T follicular helper cell (primary cell): ENCODE measurements at places on chromosomes 6 and 20.

DNA sequence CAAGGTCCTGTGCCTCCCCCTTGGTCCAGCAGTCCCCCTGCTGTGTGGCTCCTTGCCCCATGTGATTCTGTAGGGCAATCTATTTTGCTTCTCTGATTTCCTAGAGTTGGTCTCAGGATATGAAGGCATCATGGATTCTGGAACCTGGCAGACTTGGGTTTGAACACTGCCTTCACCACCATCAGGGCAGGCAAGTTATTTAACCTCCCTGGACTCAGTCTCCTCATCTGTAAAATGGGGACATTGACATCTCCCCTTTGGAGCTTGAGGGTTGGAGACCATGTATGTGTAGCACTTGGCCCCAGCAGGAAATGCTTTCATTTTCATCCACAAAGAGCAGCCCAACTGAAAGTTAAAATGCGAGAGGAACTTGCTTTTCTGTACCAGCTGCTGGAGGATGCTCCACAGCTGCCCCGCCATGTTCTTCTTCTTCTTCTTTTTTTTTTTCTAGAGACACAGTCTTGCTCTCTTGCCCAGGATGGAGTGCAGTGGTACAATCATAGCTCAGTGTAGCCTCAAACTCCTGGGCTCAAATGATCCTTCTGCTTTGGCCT, 6.7 kb downstream of the TOX2 start:
- no peak for DNase-seq

GRCh38 chr6:161318456-161318855, 44.6 kb upstream of the AGPAT4 start:
- no peak for DNase-seq

DNA sequence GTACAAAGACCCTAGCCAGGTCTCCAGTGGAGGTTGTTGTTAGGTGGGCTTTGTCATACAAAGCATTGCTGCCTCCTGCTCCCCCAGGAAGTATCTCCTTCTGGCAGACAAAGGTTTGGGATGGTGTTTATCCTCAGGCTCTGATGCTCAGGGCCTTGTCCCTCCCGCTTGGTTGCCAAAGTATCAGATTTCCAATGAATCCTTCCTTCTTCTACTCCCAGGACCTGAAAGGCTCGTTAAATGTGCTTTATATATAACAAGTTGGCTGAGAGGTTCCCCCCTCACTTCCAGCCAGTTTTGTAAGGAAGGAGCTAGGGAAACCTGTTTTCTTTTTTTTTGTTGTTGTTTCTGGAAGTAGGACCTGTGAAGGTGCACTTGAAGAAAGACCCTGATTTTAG, 14.4 kb downstream of the PTK7 start:
- no peak for DNase-seq

DNA sequence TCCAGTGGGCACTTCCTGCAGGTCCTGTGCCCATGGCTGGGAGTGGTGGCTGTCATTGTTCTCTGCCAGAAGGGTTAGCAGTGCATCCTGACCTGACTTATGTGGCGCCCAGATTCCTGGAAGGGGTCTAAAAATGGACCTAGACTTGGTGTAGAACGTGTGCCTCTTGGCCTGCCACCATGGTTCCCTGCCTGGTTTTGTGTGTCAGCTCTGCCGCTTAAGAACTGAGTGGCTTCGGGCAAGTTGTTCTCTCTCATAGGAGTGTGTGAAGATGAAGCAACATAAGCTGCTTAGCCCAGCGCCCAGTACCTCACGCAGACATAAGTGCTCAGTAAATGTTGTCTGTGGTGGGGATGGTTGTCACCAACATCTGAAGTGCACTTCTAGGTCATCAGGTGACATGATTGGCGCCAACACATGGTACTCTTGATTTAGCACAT, 52.1 kb downstream of the PTPN1 start:
- no peak for DNase-seq

DNA sequence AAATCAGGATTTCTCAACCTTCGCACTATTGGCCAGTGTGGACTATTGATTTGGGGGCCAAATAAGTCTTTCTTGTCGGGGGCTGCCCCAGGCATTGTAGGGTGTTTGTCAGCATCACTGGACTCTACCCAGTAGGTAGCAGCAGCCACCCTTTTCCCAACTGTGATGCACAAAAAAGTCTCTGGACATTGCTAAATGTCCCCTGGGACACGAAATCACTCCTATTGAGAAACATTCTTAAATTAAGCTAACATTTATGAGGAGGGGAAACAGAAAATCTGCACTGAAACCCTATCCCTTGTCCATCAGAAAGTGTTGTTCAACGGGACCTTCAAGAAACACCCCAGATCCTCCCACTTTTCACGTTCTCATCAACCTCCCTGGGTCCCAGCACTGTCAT, 54.2 kb downstream of the NFATC2 start:
- no peak for DNase-seq

- no peak for DNase-seq
Observed at GRCh38 chr6:98547634-98548033, 286.7 kb upstream of the POU3F2 start.

DNA sequence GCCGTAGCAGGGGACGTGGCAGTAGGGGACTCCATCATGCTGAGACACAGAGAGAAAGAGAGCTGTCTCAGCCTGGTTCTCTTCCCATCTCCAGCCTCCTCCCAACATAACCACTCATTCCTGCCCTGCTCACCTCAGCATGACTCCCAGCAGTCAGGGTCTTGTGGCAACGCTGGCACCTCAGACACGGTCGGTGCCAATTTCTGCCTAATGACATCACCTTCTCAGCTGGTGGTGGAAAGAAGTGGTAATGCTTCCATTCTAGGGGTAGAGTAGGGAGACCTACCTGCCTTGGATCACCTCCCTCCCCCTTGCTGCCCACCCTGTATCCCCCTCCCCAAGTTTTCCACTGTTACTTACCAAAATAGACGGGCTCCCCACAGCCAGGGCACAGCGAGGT, 2.5 kb downstream of the CRIP3 start:
- no peak for DNase-seq

DNA sequence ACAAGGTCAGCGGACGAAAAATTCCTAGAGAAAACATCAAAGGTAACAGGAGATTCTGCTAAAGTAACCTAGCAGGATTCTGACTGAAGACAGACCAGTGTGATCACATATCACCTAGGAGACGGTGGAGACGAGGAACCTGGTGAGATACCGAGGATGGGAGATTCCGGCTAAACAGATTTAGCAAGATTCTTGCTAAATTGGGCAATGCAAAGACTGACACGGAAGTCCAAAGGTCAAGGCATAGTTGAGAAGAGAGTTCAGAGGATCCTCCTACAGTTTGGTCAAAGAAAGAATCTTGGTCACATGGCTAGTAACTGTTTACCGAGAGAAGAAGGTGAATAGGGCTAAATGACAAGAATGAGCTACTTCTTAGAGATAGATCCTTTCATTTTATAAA, 61.1 kb downstream of the TMEM170B start:
- DNase-seq, result no peak

GRCh38 chr6:166774292-166774691, 147.2 kb upstream of the RPS6KA2 start:
- no peak for DNase-seq

- no peak for DNase-seq
Observed at GRCh38 chr6:54654381-54654780, 192.2 kb upstream of the FAM83B start.

GRCh38 chr6:167708501-167709094, 118.1 kb upstream of the AFDN start:
- DNase-seq, result no peak

DNA sequence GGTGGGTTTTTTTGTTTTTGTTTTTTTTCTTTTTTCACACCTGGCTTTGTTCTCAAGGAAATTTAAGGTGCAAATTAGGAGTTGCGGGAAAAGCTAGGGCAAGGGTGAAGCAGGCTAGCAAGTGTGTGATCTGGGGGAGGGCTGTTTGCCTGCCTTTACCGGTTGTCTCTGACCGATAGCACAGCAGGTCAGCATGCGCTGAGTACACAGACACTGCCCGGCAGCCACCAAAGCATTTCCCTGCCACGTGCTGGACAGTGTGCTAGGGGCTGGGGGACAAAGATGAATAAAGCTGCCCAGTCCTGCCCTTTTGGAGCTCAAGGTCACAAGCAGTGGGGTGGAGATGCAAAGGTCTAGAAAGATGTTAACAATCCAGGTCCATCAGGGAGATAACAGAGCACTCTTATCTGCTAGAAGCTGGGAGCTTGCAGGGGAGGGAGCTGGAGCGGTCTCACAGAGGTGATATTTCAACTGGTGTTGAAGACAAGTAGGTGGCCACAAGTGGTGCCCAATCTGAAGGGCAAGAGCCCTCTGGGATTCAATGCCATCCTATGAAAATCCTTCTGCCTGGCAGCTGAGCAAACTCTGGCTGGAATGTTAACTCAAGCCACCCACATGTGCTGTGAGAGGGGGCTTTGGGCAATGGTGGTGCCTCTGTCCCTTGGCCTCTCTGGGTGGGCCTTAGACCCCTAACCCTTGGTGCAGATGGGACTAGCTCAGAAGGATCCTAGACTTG, 24.5 kb downstream of the TTBK1 start:
- DNase-seq, result no peak

- no peak for DNase-seq
Observed at GRCh38 chr20:19530006-19530405, 228.1 kb upstream of the RIN2 start.

- no peak for DNase-seq
Observed at GRCh38 chr6:23953976-23954375, 172.0 kb upstream of the NRSN1 start.

DNA sequence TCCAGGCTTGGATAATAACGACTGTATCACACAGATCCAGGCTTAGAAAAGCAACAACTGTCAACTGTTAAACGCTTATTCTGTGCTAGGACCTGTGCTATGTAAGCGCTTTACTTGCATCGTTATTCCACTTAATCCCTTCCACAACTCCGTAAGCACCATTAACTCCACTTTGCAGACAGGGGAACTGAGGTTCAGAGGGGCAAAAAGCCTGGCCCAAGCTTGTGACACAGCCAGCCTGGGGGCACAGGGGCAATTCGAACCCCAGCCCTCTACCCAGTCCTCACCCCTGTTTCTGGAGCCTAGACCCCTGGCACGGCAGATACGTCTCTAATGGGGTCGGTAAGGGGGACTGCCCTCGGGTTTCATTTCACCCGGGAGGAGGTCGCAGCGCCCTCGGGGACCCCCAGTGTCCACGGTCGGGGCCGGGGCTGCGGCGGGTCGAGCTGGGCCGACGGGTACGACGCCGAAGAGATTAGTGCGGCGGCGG, 411 bp downstream of the DSN1 start:
- no peak for DNase-seq

- no peak for DNase-seq
Observed at GRCh38 chr6:42335896-42336295, 115.8 kb downstream of the TRERF1 start.

- no peak for DNase-seq
Observed at GRCh38 chr20:48486065-48486464, 341.7 kb downstream of the PREX1 start.

DNA sequence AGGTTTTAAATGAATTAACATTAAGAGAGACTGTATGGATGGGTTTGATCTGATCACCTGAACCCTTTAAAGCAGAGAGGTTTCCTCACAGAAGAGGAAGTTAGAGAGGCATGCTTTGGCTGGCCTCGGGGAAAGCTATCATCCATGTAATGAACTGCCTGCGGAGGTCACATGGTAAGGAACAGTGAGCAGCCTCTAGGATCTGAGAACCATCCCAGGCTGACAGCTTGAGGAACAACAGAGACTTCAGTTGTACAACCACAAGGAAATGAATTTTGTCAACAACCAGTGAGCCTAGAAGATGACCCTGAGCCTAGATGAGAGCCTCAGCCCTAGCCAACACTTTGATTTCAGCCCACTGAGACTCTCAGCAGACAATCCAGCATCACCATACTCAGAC, 2.9 kb upstream of the COL21A1 start:
- no peak for DNase-seq

- DNase-seq, result no peak
Observed at GRCh38 chr20:25055711-25056495, 2.0 kb downstream of the ACSS1 start.
